ENCODE measurements at places on chromosomes 5 and 9. TPM values are rescaled to one million over a fixed set of nuclear protein-coding genes. Genes with fewer than 3 reads are reported as not detected.

The LVRN gene
- not detected for total RNA-seq

The C1QTNF3 gene
- total RNA-seq: 1.6 TPM

The TLR4 gene
- not detected for total RNA-seq

The GAS1 gene
- total RNA-seq: 57.5 TPM

The C9orf152 gene
- not detected for total RNA-seq

The WHRN gene
- 9.1 TPM for total RNA-seq

The CCDC192 gene
- not detected for total RNA-seq

The CNTNAP3B gene
- 0.34 TPM for total RNA-seq

The PCDH12 gene
- 0.57 TPM for total RNA-seq

The TXNDC8 gene
- total RNA-seq: not detected

The FOXD4L5 gene
- total RNA-seq: 0.13 TPM

The PCDHB3 gene
- 2.6 TPM for total RNA-seq

The GLRA1 gene
- not detected for total RNA-seq

The PCDHGA4 gene
- total RNA-seq: 3.5 TPM

The BHMT2 gene
- 0.50 TPM for total RNA-seq

The KIF24 gene
- total RNA-seq: 10.6 TPM

The TCF7 gene
- total RNA-seq: 2.4 TPM

The LCN1 gene
- not detected for total RNA-seq

The F2RL2 gene
- 14.0 TPM for total RNA-seq

The TICAM2 gene
- total RNA-seq: 1.3 TPM

The SLC36A1 gene
- total RNA-seq: 12.5 TPM

The HAVCR1 gene
- not detected for total RNA-seq

The TAF11L10 gene
- total RNA-seq: 1.4 TPM

The HAND1 gene
- total RNA-seq: not detected

The ZDHHC21 gene
- 30.4 TPM for total RNA-seq
